ENCODE measurements at places on chromosomes 5 and 9.

DNA sequence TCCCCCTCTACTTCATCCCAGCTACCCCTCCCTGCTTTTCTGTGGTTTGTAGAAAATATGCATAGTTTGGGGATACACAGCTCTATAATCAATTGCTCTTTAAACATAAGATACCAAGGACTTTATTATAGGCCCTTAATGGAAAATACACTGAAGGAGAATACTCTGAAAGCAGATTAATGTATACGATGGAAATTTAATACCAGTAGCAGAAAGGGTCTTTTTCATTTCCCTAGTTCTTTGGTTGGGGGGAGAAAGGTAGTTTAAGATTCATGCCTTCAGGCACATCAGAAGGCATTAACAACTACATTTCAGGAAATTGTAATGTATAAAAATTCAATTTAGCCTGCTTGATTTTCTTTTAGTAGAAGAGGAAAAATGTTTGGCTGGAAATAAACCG lies 452.9 kb upstream of the ZNF608 start:
- no peak for DNase-seq

GRCh38 chr5:150644058-150644457 lies 3.6 kb downstream of the SYNPO start:
- DNase-seq: no peak

DNA sequence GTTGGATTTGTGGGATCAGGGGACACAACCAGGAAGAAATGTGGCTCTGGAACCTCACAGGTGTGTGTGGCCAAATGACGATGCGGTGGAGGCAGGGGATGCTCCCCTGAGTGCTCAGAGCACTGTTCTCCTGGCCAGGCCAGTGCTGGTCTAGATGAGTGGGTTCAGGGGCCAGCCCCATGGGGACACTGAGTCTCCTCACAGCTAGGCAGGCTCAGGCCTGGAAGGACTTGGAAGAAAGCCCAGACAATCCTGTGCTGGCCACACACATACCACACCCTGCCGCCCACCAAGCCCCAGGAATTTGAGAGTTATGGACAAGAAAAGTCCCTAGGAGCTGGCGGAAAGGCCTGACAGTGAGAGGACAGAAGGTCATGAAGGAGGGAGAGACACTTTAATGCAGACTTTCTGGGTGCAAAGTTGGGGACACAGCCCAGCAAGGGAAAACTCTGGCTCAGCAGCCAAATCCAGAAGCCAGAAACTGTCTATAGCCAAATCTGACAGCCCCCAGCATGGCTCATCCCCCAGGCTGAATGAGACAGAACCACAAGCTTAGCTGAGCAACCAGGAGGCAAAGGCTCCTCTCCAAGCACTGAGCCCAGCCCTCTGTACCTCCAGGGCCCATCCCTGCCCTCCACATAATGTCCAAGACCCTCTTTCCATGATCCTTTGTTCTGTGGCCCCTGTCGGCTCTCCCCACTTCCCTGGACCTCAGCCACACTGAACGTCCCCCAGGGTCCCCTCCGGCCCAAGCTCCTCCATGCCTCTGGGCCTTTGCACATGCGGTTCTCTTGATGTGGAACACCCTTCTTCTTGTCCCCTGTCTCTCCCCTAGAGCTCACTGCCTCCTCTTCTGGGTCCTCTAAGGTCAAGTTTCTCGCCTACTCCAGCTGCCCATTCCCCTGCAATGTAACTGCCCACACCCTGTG lies 22.4 kb downstream of the LHX6 start:
- DNase-seq: no peak

DNA sequence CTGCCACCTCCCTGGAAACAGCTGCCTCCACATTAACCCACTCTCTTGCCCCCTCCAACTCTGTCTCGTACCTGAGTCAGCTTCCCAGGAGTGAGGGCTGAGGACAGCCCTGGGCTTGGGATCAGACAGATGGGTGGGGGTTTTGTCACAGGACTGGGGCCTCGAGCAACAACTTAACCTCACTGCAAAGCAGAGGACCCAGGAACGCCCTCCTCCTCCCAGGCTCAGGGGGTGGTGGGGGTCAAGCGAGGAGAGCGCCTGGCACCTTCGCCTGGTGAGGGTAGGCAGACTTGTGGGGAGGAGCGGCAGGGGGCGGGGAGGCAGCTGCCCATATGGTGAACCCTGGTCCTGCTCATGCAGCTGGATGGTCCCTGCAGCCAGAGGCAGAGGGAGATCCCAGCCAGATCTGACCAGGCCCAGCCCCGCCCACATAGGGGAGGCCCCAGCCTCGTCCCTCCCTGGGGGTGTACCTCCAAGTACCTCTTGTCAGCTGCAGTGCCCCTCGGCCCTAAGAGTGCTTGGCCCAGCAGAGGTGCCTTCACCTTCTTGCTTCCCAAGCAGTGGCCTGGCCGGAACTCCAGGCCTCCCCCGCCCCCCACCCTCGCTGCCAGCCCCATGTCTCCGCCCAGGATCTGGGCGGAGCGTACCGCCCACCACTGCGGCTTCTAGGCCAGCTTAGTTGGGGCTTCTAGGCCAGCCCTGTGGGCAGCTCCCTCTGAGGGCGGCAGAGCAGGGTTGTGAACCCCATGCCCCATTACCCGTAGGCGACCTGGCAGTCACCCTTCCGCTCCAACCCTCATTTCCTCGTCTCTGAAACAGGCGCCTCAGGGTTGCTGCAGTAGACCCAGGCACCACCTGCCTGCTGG lies at the start of gene SARDH:
Gene SARDH (minus strand): TSS at position 579 of the 866 bp plus-strand sequence. CDS start 4,179 bp downstream, outside the sequence.
- DNase-seq: peak; percentile 38

DNA sequence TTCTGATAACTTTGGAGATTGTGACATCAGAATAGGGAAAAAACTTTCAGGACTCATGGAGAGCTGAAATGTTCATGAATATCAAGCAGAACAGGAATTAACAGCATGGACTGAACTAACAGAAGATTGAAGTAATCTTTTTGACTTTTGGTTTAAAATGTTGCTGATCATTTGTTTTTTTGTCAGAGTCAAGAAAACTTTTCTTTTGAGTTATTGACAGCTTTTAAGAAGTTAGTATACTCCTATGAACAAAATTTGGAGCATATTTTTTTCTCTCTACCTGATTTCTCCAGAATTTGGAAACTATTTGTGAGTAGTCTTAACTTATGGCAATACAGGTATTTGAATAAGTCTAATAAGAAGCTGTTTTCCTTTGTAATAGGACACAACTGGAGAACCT lies 244.3 kb upstream of the KLF9 start:
- DNase-seq: no peak

GRCh38 chr5:154380263-154380662 lies 65.5 kb upstream of the SAP30L start:
- no peak for DNase-seq

- DNase-seq: no peak
Observed at GRCh38 chr9:124788542-124789217, 11.7 kb downstream of the OLFML2A start.

DNA sequence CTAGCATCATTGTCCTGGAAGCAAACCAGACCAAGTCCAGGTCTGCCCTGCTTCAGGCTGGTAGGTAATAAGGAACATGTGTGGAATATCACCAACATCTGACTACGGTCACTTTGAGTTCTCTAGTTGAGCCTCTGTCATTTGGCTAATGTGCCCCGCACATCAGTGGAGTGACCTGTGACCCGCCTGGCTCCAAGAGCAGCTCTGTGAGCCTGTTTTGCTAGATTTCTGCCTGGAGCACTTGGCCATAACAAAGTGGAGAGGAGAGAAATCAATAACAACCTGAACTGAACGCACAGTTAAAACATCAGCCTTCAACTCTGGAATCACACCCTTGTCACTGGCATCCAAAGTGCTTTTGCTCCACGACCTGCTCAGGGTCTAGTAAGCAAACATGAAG lies 115.7 kb downstream of the PPP2R2B start:
- DNase-seq: no peak

DNA sequence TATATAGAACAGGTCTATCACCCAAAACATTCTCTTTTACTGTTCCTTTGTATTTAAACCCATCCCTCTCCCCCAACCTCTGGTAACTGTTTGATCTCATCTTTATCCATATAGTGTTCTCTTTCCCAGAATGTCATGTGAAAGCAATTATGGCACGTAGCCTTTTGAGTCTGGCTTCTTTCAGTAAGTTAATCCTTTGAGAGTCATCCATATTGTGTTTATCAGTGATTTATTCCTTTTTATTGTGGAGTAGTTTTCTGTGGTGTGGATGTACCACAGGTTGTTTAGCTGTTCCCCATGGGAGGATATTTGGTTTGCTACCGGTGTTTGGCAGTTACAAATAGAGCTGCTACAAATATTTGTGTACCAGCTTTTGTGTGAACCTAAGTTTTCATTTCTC lies 38.0 kb downstream of the HMGXB3 start:
- DNase-seq: no peak

DNA sequence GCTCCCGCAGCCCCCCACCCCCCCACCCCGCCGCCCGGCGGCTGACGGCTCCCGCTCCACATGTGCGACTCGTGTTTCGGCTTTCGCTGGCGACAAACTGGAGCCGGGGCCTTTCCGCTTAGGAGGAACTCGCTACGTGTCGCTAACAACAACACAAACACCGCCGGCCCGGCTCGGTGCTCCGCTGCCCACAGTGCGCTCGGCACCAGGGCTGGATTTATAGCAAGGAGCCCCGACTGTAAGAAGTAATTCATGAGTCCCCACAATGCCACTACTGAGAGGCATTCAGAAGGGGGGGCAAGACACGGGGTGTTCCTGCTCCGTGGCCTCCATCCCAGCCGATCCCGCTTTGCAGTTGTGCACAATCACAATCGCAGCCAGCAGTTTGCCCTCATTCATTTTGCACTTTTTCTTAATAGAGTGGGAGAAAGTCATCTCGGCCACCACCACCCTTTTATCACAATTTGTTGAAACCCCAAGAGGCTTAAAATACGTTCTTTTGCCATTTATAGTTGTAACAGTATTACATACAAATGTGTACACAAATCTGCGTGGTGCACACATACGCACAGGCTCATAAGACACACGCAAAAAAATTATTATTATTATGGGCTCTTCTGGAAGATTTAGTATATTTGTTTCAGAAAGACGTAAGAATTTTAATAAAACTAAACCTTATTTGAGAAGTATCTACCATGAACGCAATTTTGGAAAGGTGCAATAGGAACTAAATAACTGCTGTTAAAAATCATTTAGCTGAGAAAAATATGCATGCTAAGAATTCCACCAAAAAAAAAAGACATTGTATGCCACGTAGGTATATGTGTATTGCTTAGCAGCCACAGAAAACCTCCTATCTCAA lies 48.1 kb downstream of the EBF1 start:
- DNase-seq: peak; percentile 72

GRCh38 chr5:31854181-31855133 lies 215.5 kb downstream of the PDZD2 start:
- peak; percentile 91 for DNase-seq

DNA sequence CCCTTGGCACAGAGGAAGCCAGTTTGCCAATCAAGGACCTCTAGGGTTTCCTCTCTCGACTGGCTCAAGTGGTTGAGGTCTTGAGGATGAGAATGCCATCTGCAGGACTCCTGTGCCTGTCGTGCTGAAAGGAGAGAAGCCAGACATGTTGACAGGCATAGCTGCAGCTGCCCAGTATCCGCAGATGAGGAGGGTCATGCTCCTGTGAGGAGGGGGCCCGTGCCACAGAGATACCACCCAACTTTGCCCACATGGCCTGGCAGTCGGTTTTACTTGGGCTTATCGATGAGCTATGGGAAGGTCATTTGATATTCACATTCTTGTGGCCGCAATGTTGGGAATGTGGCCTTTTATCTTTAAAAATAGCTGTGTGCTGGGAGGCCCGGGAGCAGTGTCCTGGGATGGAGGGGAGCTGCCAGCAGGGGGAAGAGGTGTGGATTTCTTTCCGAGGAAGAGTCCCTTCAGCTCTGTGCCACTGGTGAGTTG lies 17.4 kb downstream of the FRMPD1 start:
- peak; percentile 67 for DNase-seq

DNA sequence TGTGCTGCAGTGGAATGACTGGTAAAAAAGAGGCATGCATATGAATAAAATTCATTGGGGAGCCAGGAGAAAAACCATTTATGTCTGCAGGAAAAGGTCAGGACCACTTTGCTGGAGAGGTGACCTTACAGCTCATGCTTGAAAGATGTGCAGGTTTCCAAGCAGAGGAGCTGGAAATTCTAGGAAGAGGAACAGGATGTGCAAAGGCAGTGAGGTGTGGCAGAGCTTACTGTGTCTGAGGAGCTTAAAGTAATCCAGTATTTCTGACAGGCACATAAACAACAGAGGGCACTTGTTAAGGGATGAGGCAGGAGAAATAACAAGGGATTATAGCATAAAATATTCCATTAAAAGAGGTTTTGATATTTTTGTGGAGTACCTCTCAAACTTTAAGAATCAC lies 203.2 kb downstream of the CD180 start:
- DNase-seq: peak; percentile 55
